Heart right ventricle (tissue), 16 donors: ENCODE measurements at places on chromosomes 16 and 17. TPM values are rescaled to one million over a fixed set of nuclear protein-coding genes. Genes with fewer than 3 reads are reported as not detected.

The CLEC18A gene
- 0.57 TPM for total RNA-seq

The NPIPA1 gene
- total RNA-seq: 52.1 TPM

DNA sequence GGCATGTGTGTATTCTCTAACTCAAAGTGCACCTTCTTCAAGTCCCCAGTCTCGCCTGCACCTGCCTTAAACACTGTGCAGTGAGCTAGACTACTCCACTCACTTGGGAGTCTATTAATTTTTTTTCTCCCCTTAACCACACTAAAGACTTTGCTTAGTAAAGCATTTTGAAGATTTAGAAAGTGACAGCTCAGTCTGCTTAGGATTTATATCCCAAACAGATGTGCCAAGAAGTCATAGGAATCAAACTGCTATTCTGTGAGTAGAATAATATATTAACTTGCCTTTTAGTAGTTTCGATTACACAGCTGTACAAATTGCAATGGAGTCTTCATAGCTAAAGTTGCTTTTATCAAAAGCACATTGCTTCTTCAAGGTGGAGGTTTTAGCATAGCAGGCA, 47.2 kb upstream of the MED13 start:
- no peaks in the 10 kb centered on the region for H3K4me1 ChIP-seq
- peaks cover 15% of the 10 kb centered on the region for H3K27me3 ChIP-seq
- H3K4me3 ChIP-seq: no peak overlapping the region
- H3K36me3 ChIP-seq: no peaks in the 10 kb centered on the region
- no peak overlapping the region for H3K27ac ChIP-seq
- no peak for DNase-seq

DNA sequence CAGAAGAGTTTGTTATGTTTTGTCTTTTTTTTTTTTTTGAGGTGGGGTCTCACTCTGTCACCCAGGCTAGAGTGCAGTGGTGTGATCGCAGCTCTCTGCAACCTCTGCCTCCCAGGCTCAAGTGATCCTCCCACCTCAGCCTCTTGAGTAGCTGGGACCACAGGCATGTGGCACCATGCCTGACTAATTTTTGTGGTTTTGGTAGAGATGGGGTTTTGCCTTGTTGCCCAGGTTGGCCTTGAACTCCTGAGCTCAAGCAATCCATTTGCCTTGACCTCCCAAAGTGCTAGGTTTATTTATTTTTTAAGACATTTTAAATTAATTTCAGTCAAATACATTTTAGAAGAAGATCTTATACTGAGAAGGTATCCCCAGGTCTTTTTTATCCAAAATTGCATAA, 366.7 kb downstream of the KCNJ2 start:
- no peak for DNase-seq
- H3K36me3 ChIP-seq: no peaks in the 10 kb centered on the region
- no peaks in the 10 kb centered on the region for H3K4me1 ChIP-seq
- no peak overlapping the region for H3K4me3 ChIP-seq
- H3K27me3 ChIP-seq: no peaks in the 10 kb centered on the region

- peaks cover 42% of the 10 kb centered on the region for H3K4me1 ChIP-seq
- H3K36me3 ChIP-seq: peaks cover 15% of the 10 kb centered on the region
- no peaks in the 10 kb centered on the region for H3K27me3 ChIP-seq
- DNase-seq: no peak
- peak overlapping the region; percentile 29 for H3K27ac ChIP-seq
These were observed 2.7 kb upstream of the SPAG7 start for GRCh38 chr17:4970273-4970672.

DNA sequence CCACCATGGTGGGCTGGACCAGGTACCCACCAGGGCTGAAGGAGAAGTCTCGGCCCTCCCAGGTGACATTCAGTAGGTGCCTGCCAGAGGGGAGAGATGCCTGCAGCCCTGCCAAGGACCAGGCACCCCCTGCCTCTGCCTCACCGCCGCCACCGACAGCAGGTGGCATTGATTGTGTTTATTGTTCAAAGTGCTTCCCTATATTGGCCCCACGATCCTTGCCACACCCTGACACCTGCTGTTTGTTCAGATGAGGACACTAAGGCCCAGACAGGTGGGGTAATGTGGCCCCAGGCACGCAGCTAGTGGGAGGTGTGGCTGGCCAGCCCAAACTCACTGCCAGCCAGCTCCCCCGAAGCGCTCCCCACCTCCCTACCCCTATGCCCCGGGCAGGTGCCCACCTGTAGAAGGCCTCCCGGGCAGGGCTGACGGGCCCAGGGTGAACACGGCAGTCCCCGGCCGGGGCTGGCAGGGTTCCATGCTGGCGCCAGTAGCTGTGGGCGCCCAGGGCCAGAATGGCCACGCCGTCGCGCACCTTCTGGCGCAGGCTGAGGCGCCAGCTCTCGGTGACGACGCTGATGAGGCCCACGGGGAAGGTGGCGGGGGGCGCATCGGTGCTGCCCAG, 8.0 kb downstream of the GRIN2C start:
- H3K27ac ChIP-seq: no peak overlapping the region
- no peak overlapping the region for H3K4me3 ChIP-seq
- DNase-seq: no peak

DNA sequence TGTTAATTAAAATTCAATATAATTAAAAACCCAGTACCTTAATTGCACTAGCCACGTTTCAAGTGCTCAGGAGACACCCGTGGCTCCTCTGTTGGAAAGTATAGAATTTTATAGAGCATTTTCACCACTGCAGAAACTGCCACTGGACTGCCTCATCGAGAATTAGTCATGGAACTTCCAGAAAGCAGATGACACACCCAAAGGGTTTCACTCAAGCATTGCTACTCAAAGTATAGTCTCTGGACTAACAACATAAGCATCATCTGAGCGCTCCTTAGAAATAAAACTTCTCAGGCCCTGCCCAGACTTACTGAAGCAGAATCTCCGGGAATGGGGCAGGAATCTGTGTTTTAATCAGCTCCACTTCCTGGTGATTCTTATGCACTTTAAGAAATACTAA, 63.5 kb upstream of the GPR139 start:
- H3K27ac ChIP-seq: no peak overlapping the region
- H3K4me3 ChIP-seq: no peak overlapping the region
- DNase-seq: no peak
- H3K36me3 ChIP-seq: no peaks in the 10 kb centered on the region
